Pancreas (tissue), 10 donors: ENCODE measurements at places on chromosomes 11 and 22. TPM values are rescaled to one million over a fixed set of nuclear protein-coding genes. Genes with fewer than 3 reads are reported as not detected.

- no peak overlapping the region for H3K27ac ChIP-seq
- no peaks in the 10 kb centered on the region for H3K27me3 ChIP-seq
- no peak for DNase-seq
- H3K36me3 ChIP-seq = no peaks in the 10 kb centered on the region
- no peaks in the 10 kb centered on the region for H3K4me1 ChIP-seq
These were observed 66.9 kb upstream of the TENM4 start for GRCh38 chr11:79507706-79508105.

GRCh38 chr11:101115671-101116160, 13.9 kb downstream of the PGR start:
- H3K27me3 ChIP-seq = no peaks in the 10 kb centered on the region
- DNase-seq = no peak
- H3K36me3 ChIP-seq = no peaks in the 10 kb centered on the region
- no peaks in the 10 kb centered on the region for H3K4me1 ChIP-seq

DNA sequence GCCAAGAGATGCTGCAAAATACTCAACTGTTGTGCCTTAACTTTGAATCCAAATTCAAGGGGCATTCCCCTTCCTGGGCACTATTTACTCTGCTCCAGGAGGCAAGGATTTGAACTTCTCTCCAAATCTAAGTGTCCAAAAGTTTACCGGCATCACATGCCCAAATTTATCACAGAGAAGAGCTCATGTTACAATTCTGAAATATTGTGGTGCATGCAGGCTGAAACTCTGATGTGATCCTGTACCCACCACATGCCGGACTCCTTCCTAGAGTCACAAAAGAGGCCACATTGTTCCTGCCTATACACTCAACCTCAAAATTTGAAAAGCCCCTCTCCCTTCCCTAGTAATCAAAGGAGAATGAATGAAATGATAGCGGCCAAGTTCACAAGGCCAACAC, 1.3 kb downstream of the TRAF6 start:
- DNase-seq = no peak
- no peaks in the 10 kb centered on the region for H3K27me3 ChIP-seq
- H3K4me1 ChIP-seq = peaks cover 6% of the 10 kb centered on the region
- no peaks in the 10 kb centered on the region for H3K36me3 ChIP-seq
- H3K4me3 ChIP-seq = no peak overlapping the region
- H3K27ac ChIP-seq = peak overlapping the region; percentile 91

DNA sequence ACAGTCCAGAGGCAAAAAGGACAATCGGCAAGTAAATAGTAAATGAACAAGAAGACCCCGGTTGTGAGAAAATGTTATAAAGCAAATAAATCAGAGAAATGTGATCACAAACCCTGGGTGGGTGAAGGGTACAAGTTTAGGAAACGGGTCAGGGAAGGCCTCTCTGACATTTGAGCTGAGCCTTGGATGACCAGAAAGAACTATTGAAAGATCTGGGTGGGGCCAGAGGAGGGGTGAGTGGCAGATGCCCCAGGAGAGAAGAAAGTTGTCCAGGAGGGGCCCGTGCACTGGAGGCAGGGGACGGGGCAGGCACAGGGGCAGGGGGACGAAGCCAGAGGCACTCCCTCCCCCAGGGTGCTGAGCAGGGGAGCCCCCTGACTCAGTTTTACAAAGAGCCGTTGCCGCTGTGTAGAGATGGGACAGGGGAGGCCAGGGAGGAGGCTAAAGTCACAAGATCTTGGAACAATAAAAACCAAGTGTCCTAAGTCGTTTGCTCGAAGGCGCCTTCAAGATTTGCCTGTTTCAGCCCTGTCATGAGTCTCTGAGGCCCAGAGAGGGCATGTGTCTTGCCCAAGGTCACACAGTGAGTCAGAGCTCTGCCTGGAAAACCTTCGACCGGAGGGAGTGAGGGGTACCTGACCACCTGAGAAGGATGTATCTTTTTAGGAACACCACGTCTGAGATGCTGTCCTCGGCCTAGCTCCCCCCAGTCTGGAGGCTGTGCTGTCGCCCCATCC, 10.8 kb upstream of the PDGFB start:
- H3K4me3 ChIP-seq = no peak overlapping the region
- no peak for DNase-seq
- H3K27ac ChIP-seq = no peak overlapping the region
- peaks cover 23% of the 10 kb centered on the region for H3K4me1 ChIP-seq
- no peaks in the 10 kb centered on the region for H3K27me3 ChIP-seq

DNA sequence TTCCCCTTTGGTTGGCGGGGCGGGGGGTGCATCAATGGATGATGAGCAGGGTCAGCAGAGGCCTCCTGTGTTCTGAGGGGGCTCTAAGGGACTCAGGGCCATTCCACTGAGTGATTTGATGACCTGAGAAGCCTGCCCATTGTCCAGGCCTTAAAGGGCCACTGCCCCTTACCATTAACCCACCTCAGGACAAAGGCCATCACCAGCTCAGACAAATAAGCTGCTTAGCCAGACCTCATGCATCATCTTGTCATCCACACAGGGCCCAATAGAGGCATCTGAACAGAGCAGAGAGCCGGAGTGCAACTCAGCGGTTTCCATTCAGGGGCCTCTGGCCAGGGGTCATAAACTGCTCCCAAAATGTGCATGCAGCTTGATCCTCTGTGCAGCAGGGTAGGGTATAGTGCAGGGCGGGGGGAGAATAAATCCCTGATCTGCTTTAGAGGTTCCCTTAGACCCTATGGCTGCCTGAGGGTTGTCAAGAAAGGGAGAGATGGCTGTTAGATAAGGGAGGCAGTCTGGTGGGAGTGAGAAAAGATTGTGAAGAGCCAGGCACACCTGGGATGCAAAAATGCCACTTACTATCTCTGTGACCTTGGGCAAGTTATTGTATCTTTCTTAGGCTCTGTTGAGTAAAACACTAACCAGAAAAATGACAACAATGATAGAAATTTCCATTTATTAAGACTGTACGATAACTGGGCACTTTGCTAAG, 375.5 kb upstream of the NARS2 start:
- DNase-seq = no peak
- no peaks in the 10 kb centered on the region for H3K27me3 ChIP-seq
- no peaks in the 10 kb centered on the region for H3K4me1 ChIP-seq
- no peak overlapping the region for H3K27ac ChIP-seq

Gene KCNJ11
- total RNA-seq = 11.7 TPM

GRCh38 chr22:30182815-30183214, 63.7 kb downstream of the LIF start:
- H3K4me3 ChIP-seq = no peak overlapping the region
- H3K36me3 ChIP-seq = no peaks in the 10 kb centered on the region
- H3K4me1 ChIP-seq = peaks cover 13% of the 10 kb centered on the region
- no peak for DNase-seq
- H3K27me3 ChIP-seq = no peaks in the 10 kb centered on the region
- H3K27ac ChIP-seq = no peak overlapping the region

DNA sequence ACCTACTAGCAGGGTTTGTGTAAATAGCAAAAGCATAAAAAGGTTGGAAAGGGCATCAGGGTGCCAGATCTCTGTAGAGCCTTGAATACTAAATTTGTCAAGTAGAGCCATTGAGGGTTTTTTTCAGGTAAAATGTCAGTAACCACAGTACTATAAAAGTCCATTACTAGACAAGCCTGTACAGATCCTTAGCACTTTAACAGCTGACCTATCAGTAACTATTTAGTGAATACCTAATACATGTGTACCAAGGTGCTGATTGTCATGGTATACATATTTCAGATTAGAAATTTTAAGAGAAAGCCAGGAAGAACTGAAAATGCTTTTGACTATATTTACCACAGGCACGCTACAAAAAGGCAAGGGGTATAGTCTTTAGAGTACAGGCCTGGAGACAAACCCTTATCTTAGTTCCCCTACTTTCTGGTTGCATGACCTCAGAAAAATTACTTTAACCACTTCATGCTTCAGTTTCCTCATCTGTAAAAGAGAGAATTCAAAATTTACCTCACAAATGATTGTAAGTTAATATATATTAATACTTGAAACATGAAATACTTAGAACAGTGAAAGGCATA, 57.9 kb downstream of the RAB38 start:
- no peak for DNase-seq
- no peaks in the 10 kb centered on the region for H3K27me3 ChIP-seq

Gene SLC1A2
- 60.9 TPM for total RNA-seq
